ENCODE measurements at places on chromosomes 5 and 9.

- no peak for DNase-seq
Observed at GRCh38 chr5:175214152-175214551, 229.8 kb downstream of the DRD1 start.

- DNase-seq = no peak
Observed at GRCh38 chr5:33242277-33242676, 198.5 kb upstream of the TARS1 start.

DNA sequence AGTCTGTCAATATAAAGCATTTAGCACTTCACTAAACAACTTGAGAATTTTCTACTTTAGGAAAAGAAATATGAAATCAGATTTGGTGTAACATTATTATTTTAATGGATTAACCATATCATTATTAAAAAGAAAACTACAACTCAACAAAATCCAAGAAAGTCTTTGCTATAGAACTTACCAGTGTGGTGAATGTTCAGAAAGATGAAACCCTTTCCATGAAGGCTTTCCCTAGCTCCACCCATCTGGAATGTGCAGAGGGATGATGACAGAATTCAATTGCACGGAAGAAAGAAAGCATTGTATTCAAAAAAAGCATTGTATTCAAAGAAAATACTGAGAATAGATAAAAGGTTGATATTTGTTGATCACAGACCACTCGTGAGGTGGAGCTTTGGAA lies 328.6 kb upstream of the NUDT12 start:
- DNase-seq = no peak

DNA sequence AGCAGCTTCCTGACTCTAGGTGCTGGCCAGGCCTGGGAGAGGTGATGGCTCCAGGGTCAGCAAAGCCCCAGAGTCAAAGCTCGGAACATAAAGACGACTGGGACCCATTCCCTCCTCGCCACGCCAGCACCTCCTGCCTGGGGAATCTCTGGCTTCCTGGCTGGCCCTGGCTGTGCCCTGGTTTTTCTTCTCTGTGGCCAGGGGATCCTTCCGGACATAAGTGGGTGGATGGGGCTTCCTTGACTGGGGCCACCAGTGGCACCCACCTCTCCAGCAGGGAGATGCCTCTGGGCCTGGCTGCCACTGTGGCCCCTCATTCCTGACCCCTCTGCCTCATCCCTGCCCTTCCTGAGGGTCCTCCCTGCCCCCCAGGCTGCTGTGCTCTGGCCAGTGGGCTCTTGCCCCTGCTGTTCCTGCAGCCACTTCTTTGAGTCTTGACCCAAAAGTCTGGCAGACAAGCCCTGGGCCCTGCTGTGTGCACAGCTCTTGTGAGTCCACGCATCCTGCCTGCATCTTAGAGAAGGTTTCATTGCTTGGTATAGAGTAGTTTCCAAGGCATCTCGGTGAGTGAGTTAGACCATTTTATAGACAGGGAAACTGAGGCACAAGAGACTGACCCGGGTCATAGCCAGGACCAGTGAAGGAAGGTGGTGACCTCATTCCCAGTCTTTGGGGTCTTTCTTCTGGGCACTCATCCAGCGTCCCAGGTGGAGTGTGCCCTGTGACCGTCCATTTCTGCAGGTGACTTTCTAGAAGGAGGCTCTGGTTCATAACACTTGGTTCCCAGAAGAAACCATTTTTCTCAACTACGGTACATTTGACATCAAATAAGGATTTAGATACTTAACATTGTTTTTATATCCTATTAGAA lies 17.3 kb upstream of the LPCAT1 start:
- no peak for DNase-seq

DNA sequence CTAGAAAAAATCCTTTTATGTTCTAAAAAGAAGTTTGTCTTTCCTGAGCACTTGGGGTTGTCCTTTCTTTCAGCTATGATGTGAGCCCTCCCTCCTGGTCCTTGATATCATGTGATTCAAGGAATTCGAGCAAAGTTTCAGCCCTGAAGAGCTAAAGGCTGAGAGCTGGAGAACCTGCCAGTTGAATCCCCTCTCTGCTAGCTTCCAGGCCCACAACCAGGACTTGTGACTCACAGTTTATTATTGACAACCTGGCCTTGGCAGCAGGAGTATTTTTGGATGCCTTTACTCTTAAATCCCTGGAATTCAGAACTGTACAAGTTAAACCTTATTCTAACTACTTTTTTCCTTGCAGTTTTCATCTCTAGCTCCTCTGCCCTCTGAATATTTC lies 182.8 kb downstream of the SPOCK1 start:
- DNase-seq = no peak

- DNase-seq = no peak
Observed at GRCh38 chr9:93730648-93731047, 154.3 kb downstream of the PHF2 start.

DNA sequence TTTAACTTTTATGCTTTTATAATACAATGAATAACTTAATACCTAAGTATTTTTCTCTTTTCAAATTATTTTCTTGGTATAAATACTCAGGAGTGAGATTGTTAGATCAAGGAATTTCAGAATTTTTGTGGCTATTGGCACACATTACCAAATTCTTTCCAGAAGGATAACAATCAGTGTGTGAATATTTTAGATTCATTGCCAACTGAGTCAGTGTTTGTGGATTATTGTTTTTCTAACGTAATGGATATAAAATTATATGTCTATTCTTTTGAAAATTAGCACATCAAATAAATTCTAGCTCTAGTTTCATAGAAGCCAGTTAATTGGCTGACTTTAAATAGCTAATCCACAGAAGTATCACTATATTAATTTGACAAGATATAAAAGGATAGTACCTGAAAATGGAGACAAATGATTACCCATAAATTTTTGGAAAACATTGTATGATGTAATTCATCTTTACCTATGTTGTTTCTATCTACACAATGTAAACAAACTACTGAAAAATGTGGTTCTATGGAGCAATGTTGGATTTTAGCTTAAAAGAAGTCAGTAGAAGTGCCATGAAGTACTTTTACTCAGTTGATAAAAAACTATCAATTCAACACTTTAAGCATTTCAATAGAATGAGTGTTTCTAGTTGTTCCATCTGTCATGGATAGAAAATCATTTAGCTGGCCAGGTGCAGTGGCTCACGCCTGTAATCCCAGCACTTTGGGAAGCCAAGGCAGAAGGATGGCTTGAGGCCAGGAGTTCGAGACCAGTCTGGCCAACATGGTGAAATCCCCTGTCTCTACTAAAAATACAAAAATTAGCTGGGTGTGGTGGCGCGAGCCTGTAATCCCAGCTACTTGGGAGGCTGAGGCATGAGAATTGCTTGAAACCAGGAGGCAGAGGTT lies 185.1 kb downstream of the ADAMTSL1 start:
- DNase-seq = no peak

- no peak for DNase-seq
Observed at GRCh38 chr5:179230061-179230461, 115.2 kb downstream of the ADAMTS2 start.

DNA sequence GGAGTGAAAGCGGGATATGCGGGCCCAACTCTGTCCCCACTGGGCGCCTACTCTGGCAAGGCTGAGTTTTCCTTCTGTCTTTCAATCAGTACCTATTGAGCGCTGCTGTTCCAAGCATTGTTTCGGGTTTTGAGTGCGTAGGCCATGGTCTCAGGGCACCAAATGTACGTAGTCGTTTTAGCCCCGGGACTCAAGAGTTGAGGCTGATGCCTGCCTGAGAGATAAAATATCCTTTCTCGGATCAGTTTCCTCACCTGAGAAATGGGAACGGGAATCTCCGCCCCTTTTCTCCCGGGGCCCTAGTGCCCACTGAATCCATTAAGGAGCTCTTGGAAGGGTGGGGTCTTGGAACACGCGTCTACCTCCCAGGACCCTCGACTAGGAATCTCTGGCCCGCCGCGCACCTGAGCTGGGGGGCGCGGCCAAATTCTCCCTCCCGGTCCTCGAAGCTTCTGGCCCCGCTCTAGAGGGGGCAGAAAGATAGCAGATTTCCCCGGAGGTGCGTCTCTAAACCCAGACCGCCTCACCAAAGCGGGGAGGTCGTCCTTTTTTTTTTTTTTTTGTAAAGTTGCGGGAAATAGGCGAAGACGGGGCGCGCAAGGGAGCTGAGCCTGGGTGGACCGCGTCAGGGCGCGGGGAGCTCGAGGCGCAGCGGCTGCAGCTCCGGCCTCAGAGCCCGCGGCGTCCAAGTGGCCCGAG lies 494 bp upstream of the CXXC5 start:
- DNase-seq = no peak

- DNase-seq = no peak
Observed at GRCh38 chr5:114952876-114953275, 216.8 kb downstream of the TRIM36 start.

GRCh38 chr9:99039505-99040182 lies 65.3 kb upstream of the TGFBR1 start:
- DNase-seq = no peak
